AG10803 (cell line): ENCODE measurements at places on chromosomes 1 and 21.

DNA sequence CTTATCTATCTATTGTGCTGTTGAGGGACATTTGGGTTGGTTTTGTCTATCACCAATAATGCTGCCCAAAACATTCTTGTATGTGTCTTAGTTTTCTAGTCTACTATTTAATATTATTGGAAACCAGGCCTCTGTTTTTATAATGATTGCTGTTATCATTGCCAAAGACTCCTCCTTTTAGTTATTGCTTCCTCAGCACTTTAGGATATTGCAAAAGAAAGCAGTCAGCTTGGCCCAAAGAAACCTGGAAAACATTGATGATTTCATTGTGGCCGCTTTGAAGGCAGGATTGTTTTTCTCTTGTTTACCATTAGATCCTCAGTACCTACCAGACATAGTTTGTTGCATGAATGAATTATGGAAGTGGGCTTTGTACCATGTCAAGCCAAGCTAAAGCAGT is 20.6 kb upstream of the MTARC2 start:
- no peak for DNase-seq

GRCh38 chr1:108831225-108831624 is 25.7 kb downstream of the AKNAD1 start:
- DNase-seq: peak; percentile 86

- DNase-seq: peak; percentile 36
Measured at GRCh38 chr21:37341254-37341960, 25.2 kb upstream of the DYRK1A start.

- peak; percentile 85 for DNase-seq
Measured at GRCh38 chr1:64019818-64020217, 183.6 kb upstream of the UBE2U start.

- DNase-seq: no peak
Measured at GRCh38 chr1:56113679-56114078, 465.7 kb downstream of the PLPP3 start.
